ENCODE measurements at places on chromosomes 13 and 19.

GRCh38 chr13:60572003-60572798 is 175.2 kb downstream of the TDRD3 start:
- no peak for DNase-seq

- DNase-seq, result no peak
Measured at GRCh38 chr13:101382086-101382485, 34.2 kb downstream of the NALCN start.

GRCh38 chr13:94390881-94391280 is 88.6 kb downstream of the DCT start:
- no peak for DNase-seq

DNA sequence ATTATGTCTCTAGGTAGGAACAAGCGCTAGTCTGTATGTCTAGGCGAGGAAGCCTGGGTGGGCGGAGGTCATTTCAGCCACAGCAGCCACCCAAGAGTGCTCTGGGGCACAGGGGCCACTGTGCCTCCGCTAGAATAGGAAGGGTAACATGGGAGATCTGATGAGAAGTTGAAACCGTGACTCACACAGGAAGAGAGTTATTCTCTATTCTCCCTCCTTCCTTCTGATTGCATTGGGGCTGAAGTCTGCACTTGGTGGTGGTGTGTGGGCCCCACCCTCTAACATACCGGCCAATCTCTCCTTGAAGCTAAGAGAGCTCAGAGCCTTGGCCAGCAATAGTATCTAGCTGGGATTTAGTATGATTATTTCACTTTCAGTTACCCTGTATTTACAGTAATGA is 20.3 kb upstream of the GGACT start:
- peak; percentile 5 for DNase-seq

GRCh38 chr13:99587021-99587420 is 85.7 kb downstream of the TM9SF2 start:
- no peak for DNase-seq

GRCh38 chr19:1923319-1923718 is 17.7 kb upstream of the CSNK1G2 start:
- peak; percentile 42 for DNase-seq

GRCh38 chr19:45351401-45351952 is 10.9 kb downstream of the KLC3 start:
- DNase-seq, result no peak

Measured in CD4-positive, alpha-beta T cell treated with Interleukin-6 at 100 ng/mL for 8 hours (primary cell).